ENCODE measurements at places on chromosomes 5 and 9.

DNA sequence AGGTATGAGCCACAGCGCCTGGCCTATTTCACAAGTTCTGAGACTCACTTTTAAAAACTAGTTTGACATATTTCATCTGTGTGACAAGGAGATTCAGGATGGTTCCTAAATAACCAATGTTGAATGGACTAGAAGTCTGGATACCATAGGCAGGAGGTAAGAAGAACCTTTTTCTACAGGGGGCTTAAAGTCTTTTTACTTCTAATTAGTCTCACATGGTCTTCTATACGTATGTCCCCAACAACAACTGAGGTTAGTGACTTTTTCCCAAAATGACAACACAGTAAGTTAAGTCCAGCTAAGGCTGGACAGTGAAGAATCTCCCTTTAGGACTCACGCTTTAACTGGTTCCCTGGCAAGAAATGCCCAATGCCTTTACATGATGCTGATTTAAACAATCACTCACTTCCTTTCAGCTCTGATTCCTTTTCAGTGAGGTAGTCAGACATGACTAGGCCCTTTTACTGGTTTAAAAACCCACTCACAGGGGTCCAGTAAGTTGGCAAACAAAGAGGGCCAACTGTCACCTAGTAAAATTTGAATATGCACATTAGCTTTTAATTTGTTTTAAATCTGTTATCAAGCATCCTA, 12.1 kb upstream of the HAUS6 start:
- H3K27me3 ChIP-seq: no peaks in the 10 kb centered on the region
- H3K27ac ChIP-seq: no peak overlapping the region
- no peak overlapping the region for H3K4me3 ChIP-seq
- DNase-seq: no peak
- H3K4me1 ChIP-seq: no peaks in the 10 kb centered on the region

DNA sequence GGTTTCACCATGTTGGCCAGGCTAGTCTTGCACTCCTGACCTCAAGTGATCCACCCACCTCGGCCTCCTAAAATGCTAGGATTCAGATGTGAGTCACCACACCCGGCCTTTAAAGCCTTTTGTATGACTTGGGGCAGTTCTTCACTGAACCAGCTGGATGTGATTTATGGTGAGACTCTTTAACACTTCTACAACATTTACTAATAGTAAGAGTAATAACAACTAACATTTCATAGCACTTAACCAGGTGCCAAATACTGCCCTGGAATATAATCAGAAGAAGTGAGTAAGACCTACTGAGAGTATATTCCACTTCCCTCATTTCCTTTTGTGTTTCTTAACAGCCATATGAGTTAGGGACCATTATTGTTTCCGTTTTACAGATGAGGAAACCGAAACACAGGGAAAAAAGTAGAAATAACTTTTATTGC, 10.0 kb downstream of the ZSWIM6 start:
- no peak for DNase-seq
- no peaks in the 10 kb centered on the region for H3K36me3 ChIP-seq
- no peaks in the 10 kb centered on the region for H3K4me1 ChIP-seq
- no peak overlapping the region for H3K27ac ChIP-seq
- H3K27me3 ChIP-seq: no peaks in the 10 kb centered on the region

- H3K27ac ChIP-seq: no peak overlapping the region
- no peaks in the 10 kb centered on the region for H3K36me3 ChIP-seq
- H3K4me3 ChIP-seq: no peak overlapping the region
- H3K4me1 ChIP-seq: no peaks in the 10 kb centered on the region
These were observed 12.6 kb upstream of the ACSL6 start for GRCh38 chr5:132024117-132024435.

GRCh38 chr5:107248066-107248695, 422.6 kb downstream of the EFNA5 start:
- H3K36me3 ChIP-seq: no peaks in the 10 kb centered on the region
- no peaks in the 10 kb centered on the region for H3K27me3 ChIP-seq
- peaks cover 10% of the 10 kb centered on the region for H3K4me1 ChIP-seq
- peak; percentile 73 for DNase-seq

- no peaks in the 10 kb centered on the region for H3K36me3 ChIP-seq
- H3K27ac ChIP-seq: no peak overlapping the region
- no peak overlapping the region for H3K4me3 ChIP-seq
- no peaks in the 10 kb centered on the region for H3K27me3 ChIP-seq
- DNase-seq: no peak
These were observed 87.2 kb downstream of the LMNB1 start for GRCh38 chr5:126864042-126864688.

GRCh38 chr9:121498487-121499176, 1.0 kb downstream of the GGTA1 start:
- peak overlapping the region; percentile 69 for H3K4me3 ChIP-seq
- H3K4me1 ChIP-seq: peaks cover 37% of the 10 kb centered on the region
- no peaks in the 10 kb centered on the region for H3K36me3 ChIP-seq
- peak overlapping the region; percentile 92 for H3K27ac ChIP-seq

DNA sequence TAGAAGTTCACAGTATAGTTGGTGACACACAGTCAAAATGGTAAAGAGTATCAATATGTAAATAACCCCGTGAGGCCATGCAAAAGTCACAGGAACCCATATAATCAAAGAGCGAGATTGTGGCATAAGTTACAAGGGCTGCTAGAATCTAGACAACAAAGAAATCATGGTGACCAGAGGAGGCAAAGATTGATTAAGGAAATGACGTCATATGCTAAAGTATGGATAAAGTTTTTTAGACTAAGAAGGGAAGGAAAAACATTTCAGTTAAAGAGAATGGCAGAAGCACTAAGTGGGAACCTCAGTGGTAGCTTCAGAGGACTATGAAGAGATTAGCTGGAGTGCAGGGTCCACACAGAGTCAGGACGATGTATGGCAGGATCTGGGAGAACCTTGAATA, 330.3 kb downstream of the NFIB start:
- no peak overlapping the region for H3K27ac ChIP-seq
- H3K4me3 ChIP-seq: no peak overlapping the region
- no peak for DNase-seq
- H3K36me3 ChIP-seq: no peaks in the 10 kb centered on the region
- H3K4me1 ChIP-seq: peaks cover under 1% of the 10 kb centered on the region

- H3K36me3 ChIP-seq: no peaks in the 10 kb centered on the region
- no peak overlapping the region for H3K4me3 ChIP-seq
These were observed 1.1 kb downstream of the CRB2 start for GRCh38 chr9:123356851-123357742.

GRCh38 chr5:140690941-140691924, at the start of the genes HARS1 and HARS2:
HARS1 (minus strand) TSS chr5:140691370; CDS start chr5:140691304, 66 bp downstream.
HARS2 (plus strand) TSS chr5:140691455; CDS start chr5:140691649, 194 bp downstream.
- no peaks in the 10 kb centered on the region for H3K27me3 ChIP-seq
- H3K27ac ChIP-seq: peak within 1 kb of the TSS; percentile 94
- H3K4me3 ChIP-seq: peak within 1 kb of the TSS; percentile 95
- H3K36me3 ChIP-seq: peaks cover 37% of the 10 kb centered on the region

GRCh38 chr9:110887276-110887675, 151.0 kb downstream of the LPAR1 start:
- no peak overlapping the region for H3K27ac ChIP-seq
- H3K36me3 ChIP-seq: no peaks in the 10 kb centered on the region
- H3K4me3 ChIP-seq: no peak overlapping the region
- no peaks in the 10 kb centered on the region for H3K4me1 ChIP-seq

DNA sequence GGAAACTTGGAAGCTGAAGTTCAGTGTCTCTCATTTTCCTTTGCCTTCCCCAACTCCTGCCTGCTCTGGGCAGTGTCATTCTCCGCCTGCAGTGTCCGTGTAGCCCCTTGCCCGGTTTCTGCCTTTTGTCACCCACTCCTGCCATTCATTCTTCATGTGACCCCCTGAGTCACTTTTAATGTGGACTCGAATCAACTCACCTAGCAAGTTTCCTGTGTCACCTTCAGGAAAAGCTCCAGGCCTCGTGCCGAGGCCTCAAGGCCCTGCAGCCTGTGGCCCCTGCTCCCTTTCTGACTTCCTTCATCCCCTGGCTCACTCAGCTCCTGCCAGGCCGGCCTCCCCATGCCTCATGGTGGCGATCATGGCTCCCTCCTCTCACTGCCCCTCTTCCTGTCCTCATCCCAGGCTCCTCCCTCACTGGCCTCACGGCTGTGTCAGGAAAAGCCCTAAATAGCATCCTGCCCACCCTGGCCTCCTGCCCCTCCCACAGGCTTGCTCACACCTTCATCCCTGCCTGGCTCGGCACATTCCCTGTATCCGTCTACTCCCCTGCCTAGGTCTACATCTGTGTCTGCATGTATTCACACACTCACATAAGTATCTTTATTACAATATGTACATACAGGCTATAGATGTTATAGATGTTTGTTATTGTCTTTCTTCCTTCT, 294.9 kb downstream of the MED10 start:
- no peaks in the 10 kb centered on the region for H3K36me3 ChIP-seq
- DNase-seq: no peak
- no peak overlapping the region for H3K27ac ChIP-seq
- no peaks in the 10 kb centered on the region for H3K4me1 ChIP-seq
- no peaks in the 10 kb centered on the region for H3K27me3 ChIP-seq
- no peak overlapping the region for H3K4me3 ChIP-seq

DNA sequence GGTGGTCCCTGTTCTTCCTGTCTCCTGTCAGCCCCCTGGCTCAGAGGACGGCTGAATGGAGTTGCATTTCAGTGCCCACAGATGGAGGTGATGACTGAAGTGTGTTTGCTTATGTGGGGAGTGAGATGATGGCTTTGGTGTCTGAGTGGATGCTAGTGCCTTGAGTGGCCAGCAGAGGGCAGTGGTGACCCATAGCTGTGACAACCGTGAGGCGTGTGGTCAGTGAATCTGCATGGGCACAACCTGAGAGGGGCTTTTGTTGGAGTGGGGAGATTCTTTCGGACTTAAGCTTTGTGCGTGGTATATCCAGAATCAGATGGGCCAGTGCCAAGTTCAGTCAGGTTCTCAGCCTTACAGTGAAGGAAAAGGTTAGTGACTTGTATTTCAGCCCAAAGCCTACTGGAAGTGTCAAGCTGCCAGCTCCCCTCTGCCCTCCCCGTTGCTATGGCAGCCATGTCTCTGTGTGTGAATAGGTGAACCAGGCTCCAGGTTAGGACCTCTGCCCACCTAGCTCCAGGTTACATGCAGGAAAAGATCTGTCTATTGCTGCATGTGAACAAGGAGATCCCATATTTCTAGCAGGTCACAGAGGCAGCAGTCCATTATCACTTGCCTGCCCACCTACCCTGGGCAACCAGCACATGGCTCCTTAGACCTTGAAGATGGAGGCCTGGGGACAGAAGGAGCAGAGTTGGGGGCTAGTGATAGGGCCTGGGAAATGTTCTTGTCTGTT, 14.7 kb upstream of the CXXC5 start:
- no peaks in the 10 kb centered on the region for H3K27me3 ChIP-seq
- H3K4me3 ChIP-seq: no peak overlapping the region
- peaks cover 5% of the 10 kb centered on the region for H3K36me3 ChIP-seq
- no peak overlapping the region for H3K27ac ChIP-seq
- peaks cover 36% of the 10 kb centered on the region for H3K4me1 ChIP-seq

GRCh38 chr9:76887003-76887821, 18.7 kb downstream of the PRUNE2 start:
- peaks cover 6% of the 10 kb centered on the region for H3K36me3 ChIP-seq
- H3K27ac ChIP-seq: peak overlapping the region; percentile 41
- no peaks in the 10 kb centered on the region for H3K27me3 ChIP-seq
- DNase-seq: no peak

DNA sequence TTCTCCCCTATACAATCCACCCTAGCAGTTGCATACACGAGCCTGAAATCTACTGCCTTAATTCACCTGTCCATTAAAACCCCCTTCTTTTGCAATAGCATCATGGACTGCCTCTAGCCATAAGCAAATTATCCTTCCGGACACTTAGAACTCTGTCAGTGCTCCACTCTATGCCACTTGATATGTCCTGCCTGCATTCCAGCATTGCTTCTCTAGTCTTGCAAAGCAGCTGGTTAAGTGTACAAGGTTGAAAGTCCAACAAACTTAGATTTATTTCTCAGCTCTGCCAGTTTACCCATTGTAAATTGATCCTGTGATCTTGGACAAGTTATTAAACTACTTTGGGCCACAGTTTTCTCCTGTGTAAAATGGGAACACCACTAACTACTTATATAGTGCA, 197.9 kb downstream of the EPB41L4A start:
- DNase-seq: no peak
- H3K27ac ChIP-seq: no peak overlapping the region
- no peak overlapping the region for H3K4me3 ChIP-seq
- H3K4me1 ChIP-seq: no peaks in the 10 kb centered on the region
- no peaks in the 10 kb centered on the region for H3K36me3 ChIP-seq

- no peaks in the 10 kb centered on the region for H3K27me3 ChIP-seq
- no peak overlapping the region for H3K27ac ChIP-seq
- H3K4me1 ChIP-seq: no peaks in the 10 kb centered on the region
- H3K36me3 ChIP-seq: no peaks in the 10 kb centered on the region
- DNase-seq: no peak
- H3K4me3 ChIP-seq: no peak overlapping the region
These were observed 6.6 kb upstream of the FBP2 start for GRCh38 chr9:94600258-94600657.

GRCh38 chr5:139495638-139496435, 13.3 kb upstream of the STING1 start:
- H3K27ac ChIP-seq: no peak overlapping the region
- H3K36me3 ChIP-seq: no peaks in the 10 kb centered on the region
- no peak overlapping the region for H3K4me3 ChIP-seq
- no peak for DNase-seq
- H3K27me3 ChIP-seq: no peaks in the 10 kb centered on the region

- no peaks in the 10 kb centered on the region for H3K27me3 ChIP-seq
- H3K4me3 ChIP-seq: no peak overlapping the region
- no peak for DNase-seq
These were observed 149.0 kb upstream of the FST start for GRCh38 chr5:53331463-53331862.

DNA sequence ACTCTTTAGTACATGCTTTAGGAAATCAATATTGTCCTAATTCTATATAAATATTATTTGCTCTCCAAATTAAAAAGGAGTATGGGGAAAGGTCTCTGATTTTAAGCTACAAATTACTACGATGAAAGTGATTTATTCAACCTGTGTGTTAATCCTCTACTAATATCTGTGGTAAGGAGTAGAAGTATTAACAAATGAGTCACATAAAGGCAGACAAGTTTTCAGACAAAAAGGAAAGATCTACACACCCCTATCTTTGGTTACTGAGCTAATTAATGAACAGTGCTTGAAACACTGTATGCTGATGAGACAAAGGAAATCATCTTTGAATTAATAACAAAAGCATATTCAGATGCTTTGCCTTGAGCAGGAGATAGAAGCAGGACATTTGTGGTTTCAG, 15.9 kb downstream of the LOX start:
- no peak for DNase-seq
- H3K27ac ChIP-seq: no peak overlapping the region
- H3K4me1 ChIP-seq: no peaks in the 10 kb centered on the region
- no peak overlapping the region for H3K4me3 ChIP-seq
